H1 (cell line): ENCODE measurements at places on chromosomes 6 and 20. TPM values are rescaled to one million over a fixed set of nuclear protein-coding genes. Genes with fewer than 3 reads are reported as not detected.

DNMT3B gene
- 433 and 469 TPM in 2 replicates for polyA plus RNA-seq

ETV7 gene
- 2.4 TPM in 2 replicates for polyA plus RNA-seq

ADNP gene
- 21.1 and 31.6 TPM in 2 replicates for polyA plus RNA-seq

- no peak for DNase-seq
These were observed 90.2 kb upstream of the RIPOR2 start for GRCh38 chr6:25025919-25026301.

GRCh38 chr6:43757966-43758616 is 11.9 kb upstream of the VEGFA start:
- no peak for DNase-seq

DNA sequence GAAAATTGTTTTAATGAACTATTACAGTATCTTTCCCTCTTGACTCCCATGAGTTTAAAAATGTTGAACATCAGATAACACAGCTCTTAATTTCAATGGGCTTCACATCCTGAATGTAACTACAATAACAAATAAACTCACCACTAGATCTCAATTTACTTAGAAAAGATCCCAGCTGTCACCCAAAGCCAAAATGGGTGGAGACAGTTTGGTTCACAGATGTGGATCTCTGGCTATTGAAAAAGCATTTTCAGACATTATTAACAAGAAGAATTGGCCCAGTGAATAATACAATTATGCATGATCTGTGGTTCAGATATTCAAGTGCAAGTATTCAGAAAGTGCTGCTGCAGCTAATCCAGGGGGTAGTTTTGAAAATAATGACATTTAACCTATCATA is 184.7 kb upstream of the RALGAPA2 start:
- no peak for DNase-seq

DNA sequence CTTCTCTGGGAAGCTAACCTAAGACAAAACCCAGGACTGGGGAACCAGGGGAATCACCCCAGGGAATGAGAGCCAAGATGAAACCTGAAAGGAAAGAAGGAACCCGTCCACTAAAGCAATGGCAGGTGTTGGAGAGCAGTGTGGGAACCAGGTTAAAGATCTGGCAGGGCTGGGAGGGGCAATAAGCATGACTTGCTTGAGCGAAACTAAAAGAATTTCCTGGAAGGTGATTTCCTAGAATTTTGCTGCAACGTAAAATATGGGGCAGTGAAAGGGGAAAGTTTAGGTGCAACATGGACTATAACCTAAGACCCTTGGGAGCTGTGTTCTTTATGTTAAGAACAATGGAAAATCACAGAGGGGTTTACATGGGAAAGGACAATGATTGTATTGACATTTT is 126.2 kb upstream of the SSTR4 start:
- no peak for DNase-seq

DNA sequence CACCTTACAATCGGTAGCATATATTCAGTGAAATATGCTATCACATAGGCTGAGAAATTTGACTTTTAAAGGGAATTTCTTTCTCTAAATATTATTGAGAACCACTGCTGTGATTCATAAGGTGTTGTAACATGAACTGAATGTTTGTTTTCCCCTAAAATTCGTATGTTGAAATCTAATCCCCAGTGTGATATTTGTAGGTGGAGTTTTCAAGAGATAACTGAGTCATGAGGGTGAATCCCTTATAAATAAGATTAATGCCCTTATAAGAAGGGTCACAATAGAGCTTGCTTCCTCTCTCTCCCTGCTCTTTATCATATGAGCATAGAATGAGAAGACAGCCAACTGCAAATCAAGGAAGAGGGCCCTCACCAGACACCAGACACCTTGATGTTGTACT is 64.8 kb downstream of the LMBRD1 start:
- DNase-seq: no peak

DNA sequence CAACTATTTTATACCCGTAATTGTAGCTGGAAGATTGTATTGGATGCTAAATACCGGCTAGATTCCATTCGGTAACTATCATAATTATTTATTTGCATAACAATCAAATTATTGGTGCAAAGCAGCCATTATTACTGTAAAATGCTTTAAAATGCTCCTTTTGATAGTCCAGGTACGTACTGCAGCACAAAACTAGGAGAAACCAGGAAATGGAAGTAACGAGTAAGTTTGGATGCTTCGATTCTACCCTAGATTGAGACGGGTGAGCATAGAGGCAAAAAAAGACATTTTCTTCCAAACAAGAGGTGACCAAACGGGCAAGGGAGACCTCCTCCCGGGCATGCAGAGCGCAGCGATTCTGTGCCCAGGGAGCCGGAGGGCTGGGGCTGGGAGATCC is 469 bp upstream of the XRN2 start:
- DNase-seq: no peak

DNA sequence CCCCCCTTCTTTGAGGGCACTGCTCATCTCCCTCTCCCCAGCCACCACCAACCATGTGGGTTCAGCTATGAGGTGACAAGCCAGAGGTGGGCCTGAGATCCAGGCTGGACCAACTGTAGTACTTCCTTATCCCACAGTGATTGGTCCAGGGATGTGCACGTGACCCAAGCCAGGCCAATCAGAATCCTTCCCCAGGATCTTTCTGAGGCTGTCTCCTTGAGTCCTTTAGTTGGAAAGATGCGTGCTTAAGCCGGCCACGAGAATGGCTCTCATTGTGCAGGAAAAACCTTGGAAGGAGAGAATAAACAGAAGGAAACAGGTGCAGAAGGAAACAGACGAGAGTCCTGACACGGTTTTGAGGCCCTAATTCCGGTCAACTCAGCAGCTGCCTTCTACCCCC is 39.2 kb downstream of the ZC3H12D start:
- no peak for DNase-seq

DNA sequence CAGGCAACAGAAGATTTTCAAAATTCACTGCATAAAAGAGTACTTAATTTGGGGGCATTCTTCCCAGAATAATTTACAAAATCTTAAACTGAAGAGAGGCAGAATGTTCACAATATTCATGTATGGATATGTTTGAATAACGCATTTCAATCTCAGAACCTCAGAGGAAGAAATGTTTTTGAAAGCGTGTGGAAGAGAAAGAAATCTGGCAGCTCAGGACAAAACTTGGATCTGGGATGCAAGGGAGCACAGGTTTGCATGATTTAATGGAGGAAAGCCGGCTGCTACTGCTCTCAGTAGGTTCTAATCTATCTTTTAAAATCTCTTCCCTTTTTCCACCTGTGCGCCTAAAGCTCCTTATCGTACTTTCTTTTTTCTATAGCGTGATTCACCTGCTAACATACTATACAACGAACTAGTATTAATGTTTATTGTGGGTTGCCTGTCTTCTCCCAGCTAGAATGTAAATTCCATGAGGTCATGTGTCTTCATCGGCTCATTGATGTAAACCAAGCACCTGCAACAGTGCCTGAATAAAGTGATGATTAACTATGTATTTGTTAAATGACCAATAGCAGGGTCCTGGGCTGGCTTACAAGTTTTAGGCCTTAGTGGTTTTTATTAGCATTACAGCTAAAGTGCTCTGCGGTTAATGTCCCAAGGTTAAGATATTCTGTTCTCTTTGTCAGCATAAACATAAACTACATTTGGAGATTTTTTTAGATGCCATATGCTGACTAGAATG is 15.3 kb downstream of the PRL start:
- no peak for DNase-seq

DNA sequence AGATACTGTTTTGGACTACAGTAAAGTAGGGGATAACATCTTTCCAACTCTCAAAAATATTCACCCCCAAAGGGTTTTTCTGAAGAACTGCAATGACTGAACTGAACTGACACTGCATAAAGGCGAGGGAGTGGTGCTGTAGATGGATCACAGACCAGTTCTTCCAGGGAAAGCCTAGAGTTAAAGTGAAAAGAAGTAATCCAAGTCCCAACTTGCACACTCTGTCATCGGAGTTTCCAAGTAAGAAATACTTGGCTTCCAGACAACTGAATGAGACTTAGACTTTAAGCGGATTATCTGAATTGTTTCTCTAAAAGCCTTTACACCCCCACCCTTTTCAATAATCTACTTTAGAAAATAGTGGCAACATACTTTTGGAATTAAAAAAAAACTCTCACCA is 134.1 kb upstream of the PREP start:
- DNase-seq: no peak

DNA sequence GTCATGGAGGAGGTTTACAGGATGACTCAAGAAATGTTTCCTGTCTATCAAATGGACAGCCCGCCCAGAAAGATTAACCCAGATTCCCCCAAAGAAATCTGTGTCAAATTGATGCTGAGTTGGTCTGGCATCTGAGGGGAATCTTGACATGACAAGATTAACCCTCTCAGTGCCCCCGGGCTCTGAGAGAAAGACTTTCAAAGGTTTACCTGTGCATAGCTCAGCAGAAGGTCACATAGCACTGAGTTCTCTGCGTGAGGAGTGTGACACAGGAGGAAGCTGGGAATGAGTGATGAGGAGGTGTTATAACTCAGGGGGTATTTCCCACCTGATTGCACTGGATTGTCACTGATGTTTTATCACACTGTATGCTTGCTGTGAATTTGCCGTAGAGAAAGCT is 601.2 kb downstream of the DHX35 start:
- DNase-seq: no peak
